Left ventricle myocardium superior (tissue), 1 donor: ENCODE measurements at places on chromosomes 1 and 21. TPM values are rescaled to one million over a fixed set of nuclear protein-coding genes. Genes with fewer than 3 reads are reported as not detected.

RRP1 gene
- 13.5 TPM for total RNA-seq

TRIM67 gene
- not detected for total RNA-seq

PADI4 gene
- 0.67 TPM for total RNA-seq

KRTAP19-3 gene
- not detected for total RNA-seq

PAPPA2 gene
- total RNA-seq, result 0.45 TPM

KIF26B gene
- total RNA-seq, result 3.1 TPM

TIAM1 gene
- total RNA-seq, result 1.8 TPM

SPRR3 gene
- total RNA-seq, result not detected

SELE gene
- 0.92 TPM for total RNA-seq

OR2T2 gene
- total RNA-seq, result not detected

PRAMEF25 gene
- total RNA-seq, result not detected

GUCA2B gene
- not detected for total RNA-seq

ARTN gene
- total RNA-seq, result not detected

LCE2C gene
- not detected for total RNA-seq

PDC gene
- total RNA-seq, result not detected

CEP104 gene
- 35.2 TPM for total RNA-seq

TAL1 gene
- 3.7 TPM for total RNA-seq

MTF2 gene
- 8.7 TPM for total RNA-seq

SLAMF7 gene
- total RNA-seq, result 0.50 TPM

ADAMTSL4 gene
- total RNA-seq, result 77.7 TPM

DCDC2B gene
- total RNA-seq, result not detected

SHISA4 gene
- 129 TPM for total RNA-seq

CLDN19 gene
- total RNA-seq, result not detected

WNT4 gene
- total RNA-seq, result 0.05 TPM

PTPN7 gene
- 0.92 TPM for total RNA-seq

SFN gene
- total RNA-seq, result not detected

IGSF3 gene
- total RNA-seq, result 11.7 TPM

LENEP gene
- not detected for total RNA-seq

KRTAP11-1 gene
- not detected for total RNA-seq

RGS4 gene
- total RNA-seq, result 0.52 TPM

NIBAN1 gene
- total RNA-seq, result 397 TPM

PIP5K1A gene
- 41.2 TPM for total RNA-seq

LCE6A gene
- total RNA-seq, result not detected

OR2L3 gene
- not detected for total RNA-seq

FOXO6 gene
- 3.4 TPM for total RNA-seq

FHL3 gene
- 13.3 TPM for total RNA-seq

GSTM1 gene
- total RNA-seq, result not detected

SPATA45 gene
- total RNA-seq, result not detected

CFHR1 gene
- not detected for total RNA-seq

LYPD8 gene
- not detected for total RNA-seq

PAX7 gene
- not detected for total RNA-seq

TRPM2 gene
- 1.5 TPM for total RNA-seq

CA14 gene
- 22.8 TPM for total RNA-seq

MATN1 gene
- not detected for total RNA-seq
